Cerebellar nuclear complex (tissue), 1 donor: ENCODE measurements at places on chromosomes 13 and 19.

GRCh38 chr19:9156304-9156703, 16.1 kb downstream of the ZNF317 start:
- DNase-seq: no peak

DNA sequence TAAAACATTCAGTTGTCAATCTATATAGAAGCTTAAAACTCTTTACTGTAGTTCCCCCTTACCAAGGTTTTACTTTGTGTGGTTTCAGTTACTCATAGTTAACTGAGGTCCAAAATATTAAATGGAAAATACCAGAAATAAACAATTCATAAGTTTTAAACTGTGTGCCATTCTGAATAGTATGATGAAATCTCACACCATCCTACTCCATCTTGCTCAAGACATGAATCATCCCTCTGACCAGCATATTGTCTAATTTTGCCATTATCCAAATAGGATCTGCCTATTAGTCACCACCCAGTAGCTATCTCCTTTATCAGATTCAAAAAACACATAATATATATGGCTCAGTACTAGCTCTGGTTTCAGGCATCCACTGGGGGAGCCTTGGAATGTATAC, 22.4 kb downstream of the ZNF571 start:
- no peak for DNase-seq

GRCh38 chr19:17468302-17469091, 1.8 kb upstream of the SLC27A1 start:
- DNase-seq: no peak

GRCh38 chr19:47492571-47493377, 8.8 kb upstream of the KPTN start:
- no peak for DNase-seq

DNA sequence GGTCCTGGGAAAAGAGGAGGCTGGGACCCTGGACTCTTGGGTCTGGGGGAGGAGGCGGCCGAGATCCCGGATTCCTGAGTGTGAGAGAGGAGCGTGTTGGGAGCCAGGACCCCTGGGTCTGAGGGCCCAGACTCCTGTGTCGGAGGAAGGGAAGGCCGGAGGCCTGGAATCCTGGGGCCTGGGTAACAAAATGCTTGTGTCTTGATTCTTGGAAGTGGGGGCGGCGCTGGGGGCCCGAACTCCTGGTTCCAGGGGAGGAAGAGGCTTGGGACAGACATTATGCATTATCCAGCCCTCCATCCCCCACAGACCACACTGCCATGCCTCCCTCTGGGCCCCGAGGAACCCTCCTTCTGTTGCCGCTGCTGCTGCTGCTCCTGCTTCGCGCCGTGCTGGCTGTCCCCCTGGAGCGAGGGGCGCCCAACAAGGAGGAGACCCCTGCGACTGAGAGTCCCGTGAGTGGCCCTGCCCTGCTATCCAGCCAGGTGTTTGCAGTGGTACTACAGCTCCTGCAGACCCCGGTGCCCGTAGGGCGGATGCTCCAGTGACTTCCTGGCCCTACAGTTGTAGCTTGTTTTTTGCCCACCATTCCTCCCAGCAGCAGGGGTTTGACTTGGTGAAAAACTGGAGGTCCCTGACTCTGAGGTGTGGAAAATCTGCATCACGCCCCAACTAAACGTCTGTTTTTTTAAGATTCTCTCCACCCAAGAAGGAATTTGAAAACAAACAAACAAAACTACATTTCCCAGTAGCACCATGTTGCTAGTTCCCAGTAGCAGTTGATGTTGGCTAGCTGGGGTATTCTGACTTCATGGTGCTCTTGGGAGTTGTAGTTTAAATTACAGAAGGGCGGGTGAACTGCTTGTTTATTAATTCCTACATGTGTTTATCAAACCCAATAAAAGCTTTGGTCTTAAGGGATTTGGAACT, 630 bp downstream of the NUCB1 start:
- no peak for DNase-seq

- DNase-seq: no peak
These were observed 6.6 kb downstream of the ZSCAN18 start for GRCh38 chr19:58091251-58091995.

- no peak for DNase-seq
These were observed 3.1 kb downstream of the CDX2 start for GRCh38 chr13:27965740-27966640.

DNA sequence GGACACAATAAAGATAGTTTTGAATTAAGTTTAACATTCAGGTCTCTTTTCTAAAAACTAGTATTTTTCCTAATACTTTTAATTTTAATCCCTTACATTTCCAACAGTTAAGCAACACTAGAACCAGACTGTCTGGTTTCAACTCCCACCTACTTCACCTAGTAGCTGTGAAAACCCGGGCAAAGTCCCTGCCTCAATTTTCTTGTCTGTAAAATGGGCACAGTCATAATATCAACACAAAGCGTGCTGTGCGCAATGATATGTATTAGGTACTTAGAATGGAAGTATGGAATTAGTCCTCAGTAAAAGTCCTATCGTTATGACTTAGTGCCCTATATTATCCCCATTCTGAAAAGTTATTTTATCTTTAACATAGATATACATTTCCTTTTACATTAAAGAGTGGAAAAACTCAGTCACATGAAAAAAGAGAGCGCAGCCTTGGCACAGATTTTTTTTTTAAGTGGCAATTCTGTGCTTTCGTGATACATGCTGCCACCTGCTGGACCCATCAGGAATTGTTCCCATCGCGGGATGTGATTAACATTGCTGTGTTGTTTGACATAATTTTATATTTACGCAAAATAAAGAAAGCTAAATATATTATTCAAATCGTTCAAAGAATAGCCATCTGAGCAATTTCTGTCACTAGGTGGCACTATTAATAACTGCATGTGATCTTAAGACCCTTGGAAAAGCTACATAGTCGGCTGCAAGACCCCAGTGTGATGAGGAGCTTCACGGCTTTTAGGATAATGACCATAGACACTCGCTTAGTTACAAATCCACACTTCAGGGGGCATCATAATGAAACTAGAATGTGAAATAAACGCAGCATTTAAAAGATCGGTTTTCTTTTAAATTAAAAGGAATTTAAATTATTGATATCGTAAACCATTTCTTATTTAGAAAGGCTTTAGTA, 59.9 kb downstream of the LIG4 start:
- no peak for DNase-seq

DNA sequence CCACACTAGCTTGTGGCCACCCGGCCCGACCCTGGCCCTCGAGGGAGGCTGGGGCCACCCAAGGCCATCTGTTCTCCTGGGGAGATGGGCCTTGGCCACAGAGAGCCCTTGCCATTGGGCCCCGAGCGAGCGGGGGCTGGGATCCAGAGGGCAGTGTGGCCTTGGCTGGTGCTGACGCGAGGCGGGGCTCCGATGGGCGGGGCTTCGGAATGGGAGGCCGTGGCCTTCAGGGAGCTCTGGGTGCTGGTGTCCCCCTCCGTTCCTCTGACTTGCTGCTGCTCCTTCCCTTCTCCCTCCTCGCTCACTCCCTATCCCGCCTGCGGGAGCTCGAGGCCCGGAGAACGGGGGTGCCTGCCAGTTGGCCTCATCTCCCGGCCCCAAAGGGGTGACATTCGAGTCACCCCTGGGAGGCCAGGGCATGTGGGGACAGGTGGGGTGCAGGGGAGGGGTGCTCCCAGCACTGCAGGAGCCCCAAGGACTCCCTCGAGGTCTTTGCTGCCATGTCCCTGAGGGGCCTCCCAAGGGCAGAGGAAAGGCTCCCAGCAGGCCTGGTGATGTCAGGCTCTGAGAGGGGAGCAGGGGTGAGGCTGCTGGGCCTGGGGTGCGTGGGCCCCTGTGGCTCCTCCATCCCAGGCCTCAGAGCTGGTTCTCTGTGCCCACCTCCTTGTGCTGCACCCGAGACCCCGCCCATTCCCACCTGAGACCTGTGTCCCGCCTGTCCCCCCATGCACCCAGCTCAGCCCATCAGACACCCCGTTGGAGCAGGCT, 4.2 kb downstream of the NCLN start:
- DNase-seq: no peak

DNA sequence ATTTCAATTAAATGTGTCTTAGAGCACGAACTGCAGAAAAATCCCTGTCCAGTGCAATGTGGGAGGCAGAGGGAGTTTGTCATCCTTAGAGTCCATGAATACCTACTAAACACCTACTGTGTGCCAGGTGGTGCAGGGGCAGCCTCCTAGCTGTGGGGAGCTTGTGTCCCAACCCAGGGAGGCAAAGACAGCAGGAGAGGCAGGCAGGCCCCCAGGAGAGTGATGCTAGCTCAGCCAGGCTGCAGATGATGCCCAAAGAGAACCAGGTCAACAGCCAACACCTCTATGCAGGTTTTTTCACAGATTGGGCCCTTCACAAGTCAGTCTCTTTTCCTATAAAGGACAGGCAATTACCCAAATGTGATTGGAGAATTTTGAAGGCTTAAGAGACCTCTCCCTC, 108.2 kb upstream of the UQCRFS1 start:
- DNase-seq: no peak

DNA sequence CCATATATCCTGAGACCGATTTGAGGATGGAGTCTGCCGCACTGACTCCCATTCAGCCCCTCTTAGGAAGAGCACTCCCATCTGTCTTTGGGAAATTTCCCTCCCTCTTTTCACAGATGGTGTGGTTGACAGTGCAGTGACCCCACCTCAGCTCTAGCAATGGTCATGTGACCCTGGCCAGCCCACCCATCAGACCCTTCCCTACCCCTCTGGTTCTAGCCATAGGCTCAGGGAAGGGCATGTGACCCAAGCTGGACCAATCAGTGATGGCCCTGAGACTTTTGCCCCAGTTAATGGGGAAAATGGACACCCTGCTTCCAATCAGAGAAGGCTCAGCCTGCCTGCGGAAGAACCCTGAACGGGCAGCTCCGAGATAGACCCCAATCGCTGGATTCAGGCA, 26.3 kb downstream of the IL12RB1 start:
- no peak for DNase-seq

GRCh38 chr13:98494769-98495168, 82.1 kb downstream of the STK24 start:
- DNase-seq: no peak

DNA sequence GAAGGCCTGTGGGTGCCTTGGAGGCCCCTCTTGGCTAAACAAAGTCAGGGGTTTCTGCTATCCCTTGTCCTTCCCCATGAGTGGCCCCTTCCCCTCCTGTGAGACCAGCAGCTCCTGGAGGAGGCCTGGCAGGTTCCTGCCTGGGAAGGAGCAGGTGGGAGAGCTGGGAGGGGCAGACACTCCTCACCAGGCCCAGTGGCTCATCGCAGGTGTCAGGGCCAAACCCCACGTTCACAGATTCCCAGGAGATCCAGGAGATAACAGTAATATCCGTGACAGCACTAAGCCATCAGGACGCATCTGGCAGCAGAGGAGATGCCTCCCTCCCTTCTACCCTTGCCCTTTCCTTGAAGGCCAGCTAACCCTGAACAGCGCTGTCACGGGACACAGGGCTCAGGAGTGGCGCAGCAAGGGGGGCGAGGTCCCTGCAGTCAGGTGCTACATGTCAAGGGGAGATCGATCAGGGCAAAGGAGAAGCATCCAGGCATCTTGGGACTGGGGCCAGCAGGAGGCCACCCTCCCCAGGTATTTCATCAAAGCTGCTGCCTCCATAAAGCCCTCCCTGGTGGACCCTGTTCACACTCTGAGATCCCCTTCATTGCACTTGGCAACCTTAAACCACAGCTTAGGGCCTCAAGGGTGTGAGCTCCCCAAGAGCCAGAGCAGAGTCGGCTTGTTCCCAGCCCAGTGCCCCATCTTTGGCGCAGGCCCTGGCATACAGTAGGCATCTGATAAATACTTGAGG, 4.8 kb downstream of the CEBPA start:
- no peak for DNase-seq

DNA sequence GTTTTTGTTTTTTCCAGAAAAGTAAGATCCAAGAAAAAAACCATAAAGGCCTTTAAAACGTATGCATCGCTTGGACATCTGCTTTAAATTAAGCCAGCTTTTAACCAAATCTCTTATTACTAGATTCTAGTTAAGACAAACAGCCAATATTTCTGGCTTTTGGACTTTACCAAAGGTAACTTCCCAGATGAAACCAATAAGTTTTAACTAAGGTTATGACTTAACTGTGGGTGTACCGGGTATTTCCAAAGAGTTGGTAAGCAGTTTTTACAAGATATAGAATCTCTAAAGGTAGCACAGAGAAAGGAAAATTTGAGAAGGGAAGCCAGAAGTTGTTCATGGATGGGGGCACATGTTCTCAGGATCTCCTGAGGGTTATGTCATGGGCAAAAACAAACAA, 34.0 kb downstream of the CEACAM1 start:
- no peak for DNase-seq

DNA sequence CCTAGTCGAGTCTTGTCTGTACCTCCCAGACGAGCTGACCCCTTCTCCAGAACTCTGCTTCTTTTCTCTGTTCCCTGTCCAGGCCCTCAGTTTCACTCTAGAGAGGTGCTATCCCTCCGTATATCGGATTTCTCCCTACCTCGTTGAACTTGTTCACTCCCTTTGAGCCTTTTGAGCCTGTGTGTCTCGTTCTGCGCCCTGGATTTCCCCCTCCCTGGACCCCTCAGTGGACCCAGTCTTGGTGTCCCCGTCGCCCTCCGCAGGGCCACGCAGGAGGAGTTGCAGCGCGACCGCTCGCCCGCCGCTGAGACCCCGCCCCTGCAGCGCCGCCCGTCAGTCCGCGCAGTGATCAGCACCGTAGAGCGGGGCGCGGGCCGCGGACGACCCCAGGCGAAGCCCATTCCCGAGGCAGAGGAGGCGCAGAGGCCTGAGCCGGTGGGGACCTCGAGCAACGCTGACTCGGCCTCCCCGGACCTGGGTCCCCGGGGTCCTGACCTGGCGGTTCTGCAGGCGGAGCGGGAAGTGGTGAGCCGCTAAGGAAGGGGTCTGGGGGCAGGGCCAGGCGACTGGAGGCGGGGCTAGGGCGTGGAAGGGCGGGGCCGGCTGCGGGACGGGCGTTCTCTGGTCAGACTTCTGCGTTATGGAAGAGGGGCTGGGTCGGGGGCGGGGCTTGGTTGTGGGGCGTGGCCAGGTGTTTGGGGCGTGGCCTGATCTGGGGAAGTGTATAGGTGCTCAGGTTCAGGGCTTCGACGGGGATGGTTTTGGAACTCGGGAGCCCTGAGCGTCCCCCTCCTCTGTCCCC, 5.5 kb downstream of the EPS8L1 start:
- DNase-seq: no peak

- no peak for DNase-seq
These were observed 736.9 kb downstream of the EFNB2 start for GRCh38 chr13:105798541-105798940.

DNA sequence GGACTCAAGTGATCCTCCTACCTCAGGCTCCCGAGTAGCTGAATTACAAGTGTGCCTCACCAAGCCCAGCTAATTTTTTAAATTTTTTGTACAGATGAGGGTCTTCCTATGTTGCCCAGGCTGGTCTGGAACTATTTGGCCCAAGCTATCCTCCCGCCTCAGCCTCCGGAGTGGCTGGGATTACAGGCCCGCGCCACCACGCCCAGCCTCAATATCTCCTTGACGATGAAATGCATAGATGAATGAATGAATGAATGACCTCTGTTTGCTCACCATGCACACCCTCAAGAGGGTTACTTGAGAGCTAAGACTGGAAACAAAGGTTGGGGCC, 14.9 kb upstream of the AP1M2 start:
- no peak for DNase-seq

DNA sequence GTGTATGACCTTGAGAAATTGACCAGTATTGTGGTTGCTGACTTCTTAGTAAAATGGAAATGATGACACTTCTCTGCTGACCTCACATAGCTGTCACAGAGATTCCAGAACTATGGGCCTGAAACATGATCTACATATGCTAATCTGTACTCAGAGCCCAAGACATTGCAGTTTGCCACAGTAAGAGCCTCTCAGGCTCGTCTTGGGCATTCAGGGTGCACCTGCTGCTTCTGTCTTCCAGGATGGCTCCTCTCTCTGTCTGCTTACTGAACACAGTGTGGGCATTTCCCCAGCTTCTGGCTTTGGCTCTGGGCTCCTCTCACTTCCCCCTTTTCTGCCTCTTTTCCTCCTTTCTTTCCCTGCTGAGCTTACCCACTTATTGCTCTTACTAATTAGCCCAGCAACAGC, 22.3 kb upstream of the SLC46A3 start:
- DNase-seq: no peak
